ENCODE measurements at places on chromosomes 4 and X.

GRCh38 chrX:124421898-124422655, 75.7 kb downstream of the SH2D1A start:
- DNase-seq = no peak

GRCh38 chr4:139489638-139490037, 35.7 kb downstream of the RAB33B start:
- no peak for DNase-seq

GRCh38 chr4:151799417-151800012, 38.7 kb upstream of the GATB start:
- DNase-seq = no peak

DNA sequence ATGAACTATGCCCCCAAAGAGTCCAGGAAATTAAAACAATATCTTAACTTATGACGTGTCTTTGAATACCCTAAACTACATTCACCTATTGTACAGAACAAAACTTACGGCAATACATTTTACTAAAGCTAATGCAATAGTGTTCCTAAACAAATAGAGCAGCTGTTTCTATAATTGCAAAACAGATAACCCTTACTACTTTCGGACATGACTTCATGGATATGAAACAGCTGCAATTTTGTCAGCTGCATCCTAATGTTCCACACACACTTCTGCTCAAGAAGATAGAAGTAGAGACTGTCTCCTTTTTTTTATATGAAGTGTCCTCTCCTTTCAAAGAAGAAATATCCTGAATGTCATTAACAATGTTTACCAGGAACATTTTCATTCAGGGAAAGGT, 174.9 kb downstream of the ACTRT1 start:
- DNase-seq = no peak

DNA sequence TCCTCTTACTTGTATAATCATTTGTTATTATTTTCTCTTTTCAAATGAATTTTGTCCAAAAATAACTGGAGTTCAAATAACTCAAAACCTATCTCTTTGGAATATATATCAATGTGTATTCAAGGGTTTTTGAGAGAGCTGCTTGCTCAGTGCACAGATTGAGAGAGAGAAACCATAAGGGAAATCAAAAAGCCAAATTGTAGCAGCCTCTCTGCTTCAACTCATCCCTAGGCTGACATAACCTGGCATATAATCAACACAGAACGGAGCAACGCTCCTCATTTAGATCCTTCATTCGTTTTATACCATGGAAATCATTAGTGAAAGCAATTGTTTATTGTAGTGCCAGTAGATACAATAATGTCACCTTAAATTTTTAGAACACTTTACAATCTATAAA, 1.8 kb upstream of the GPM6A start:
- DNase-seq = no peak

- no peak for DNase-seq
Observed at GRCh38 chrX:120824021-120824420, 51.6 kb downstream of the CT47B1 start.

- DNase-seq = no peak
Observed at GRCh38 chrX:6813836-6814370, 279.0 kb upstream of the VCX3A start.

GRCh38 chrX:7111518-7111917, 36.0 kb upstream of the STS start:
- DNase-seq = no peak

- no peak for DNase-seq
Observed at GRCh38 chrX:48972220-48973164, 848 bp upstream of the KCND1 start.

- DNase-seq = peak; percentile 77
Observed at GRCh38 chr4:74444891-74445642, at the start of gene AREG. AREG (plus strand) TSS chr4:74445136; CDS start chr4:74445346, 210 bp downstream.

DNA sequence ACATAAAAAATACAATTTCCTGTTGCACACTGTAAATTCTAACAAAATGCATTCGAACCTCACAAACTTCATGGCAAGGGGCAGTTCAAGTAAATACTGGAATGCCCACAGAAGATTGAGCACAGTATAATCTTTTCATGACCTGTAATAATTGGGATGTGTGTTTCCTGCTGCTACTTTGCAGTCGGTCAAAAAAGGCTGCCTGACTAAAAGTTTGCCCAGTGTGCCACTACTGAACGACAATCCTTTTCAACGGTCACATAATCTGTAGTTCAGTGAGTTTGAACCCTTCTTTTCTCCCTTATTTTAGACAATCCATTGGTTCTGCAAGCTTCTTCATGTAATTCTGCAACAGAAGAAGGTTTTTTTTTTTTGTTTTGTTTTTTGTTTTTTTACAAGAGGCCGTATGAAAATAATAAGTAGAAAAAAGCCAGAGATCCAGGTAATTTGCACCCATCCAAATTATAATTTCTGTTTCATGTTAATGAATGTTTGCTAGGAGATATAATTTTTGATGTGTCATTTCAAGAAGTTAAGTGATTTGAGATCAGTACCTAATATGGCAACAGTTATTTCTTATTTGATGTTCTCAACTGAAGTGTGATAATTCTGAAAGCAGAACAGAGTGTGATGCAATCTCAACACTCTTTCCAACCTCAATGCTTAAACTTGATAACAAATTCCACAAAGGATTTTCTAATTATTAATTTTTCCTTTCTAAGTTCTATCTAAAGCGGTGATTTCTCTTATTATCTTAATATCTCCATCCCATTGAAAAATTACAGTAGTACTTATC, 237.6 kb downstream of the FSTL5 start:
- no peak for DNase-seq

- DNase-seq = no peak
Observed at GRCh38 chr4:24472161-24472510, 112.2 kb downstream of the DHX15 start.

DNA sequence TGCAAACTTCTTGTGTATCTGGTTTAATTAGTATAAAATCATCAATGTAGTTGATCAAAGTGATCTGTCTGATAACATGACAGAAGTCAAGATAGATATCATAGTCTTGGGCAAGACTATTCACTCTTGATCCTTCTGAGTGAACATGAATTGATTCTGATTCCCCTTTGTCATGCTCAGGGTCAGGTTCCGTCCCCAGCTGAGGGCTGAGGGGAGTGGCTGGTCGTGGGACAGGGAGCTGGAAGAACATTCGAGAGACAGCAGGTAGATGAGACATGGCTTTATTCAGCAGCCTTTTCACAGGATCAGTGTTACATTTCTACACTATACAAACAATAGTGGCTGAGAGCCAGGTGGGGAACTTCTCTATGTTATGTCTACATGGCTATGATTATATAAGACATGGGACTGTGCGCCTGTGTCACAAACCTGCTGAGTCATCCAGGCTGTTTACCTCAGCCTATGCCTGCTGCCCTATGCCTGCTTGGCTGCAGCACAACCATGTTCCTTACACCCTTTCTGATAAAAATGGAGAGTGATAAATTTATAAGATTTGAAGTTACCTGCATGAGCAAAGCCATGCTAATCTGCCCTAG, 586.9 kb upstream of the NR3C2 start:
- no peak for DNase-seq

GRCh38 chr4:88610771-88611170, 18.5 kb downstream of the HERC3 start:
- no peak for DNase-seq

DNA sequence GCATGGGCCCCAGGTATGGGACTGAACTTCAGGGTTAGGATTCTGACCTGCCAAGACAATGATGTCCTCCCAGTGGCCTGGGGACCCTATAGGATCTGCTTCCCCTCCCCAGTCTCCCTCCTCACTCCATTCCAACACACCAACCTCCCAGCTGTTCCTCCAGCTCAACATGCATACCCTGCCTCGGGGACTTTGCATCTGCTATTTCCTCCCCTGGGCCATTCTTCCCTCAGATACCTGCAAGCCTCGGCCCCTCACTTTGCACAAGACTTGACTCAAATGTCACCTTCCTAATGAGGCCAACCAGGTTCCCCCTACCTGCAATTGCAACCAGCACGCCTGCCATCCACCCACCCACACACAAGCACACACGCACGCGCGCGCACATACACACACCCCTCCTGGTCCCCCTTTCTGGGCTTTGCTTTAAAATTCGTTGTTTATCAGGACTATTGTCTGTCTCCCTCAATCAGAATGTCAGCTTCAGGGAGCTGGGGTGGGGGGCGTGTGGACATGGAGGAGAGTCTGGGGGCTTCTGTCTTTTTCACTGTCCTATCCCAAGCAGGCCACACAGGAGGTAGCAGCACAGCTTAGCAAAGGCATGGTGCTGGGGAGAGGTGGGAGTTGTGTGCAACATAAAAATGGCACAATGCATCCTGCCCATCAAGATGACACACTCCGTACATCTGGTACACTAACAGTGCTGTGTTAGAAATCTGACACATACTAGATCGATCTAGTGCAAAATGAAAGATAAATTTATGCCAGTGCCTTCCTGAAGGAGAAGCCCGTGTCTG, 20.6 kb upstream of the PPP2R2C start:
- no peak for DNase-seq

GRCh38 chrX:10447564-10448214, 172.7 kb downstream of the MID1 start:
- no peak for DNase-seq

DNA sequence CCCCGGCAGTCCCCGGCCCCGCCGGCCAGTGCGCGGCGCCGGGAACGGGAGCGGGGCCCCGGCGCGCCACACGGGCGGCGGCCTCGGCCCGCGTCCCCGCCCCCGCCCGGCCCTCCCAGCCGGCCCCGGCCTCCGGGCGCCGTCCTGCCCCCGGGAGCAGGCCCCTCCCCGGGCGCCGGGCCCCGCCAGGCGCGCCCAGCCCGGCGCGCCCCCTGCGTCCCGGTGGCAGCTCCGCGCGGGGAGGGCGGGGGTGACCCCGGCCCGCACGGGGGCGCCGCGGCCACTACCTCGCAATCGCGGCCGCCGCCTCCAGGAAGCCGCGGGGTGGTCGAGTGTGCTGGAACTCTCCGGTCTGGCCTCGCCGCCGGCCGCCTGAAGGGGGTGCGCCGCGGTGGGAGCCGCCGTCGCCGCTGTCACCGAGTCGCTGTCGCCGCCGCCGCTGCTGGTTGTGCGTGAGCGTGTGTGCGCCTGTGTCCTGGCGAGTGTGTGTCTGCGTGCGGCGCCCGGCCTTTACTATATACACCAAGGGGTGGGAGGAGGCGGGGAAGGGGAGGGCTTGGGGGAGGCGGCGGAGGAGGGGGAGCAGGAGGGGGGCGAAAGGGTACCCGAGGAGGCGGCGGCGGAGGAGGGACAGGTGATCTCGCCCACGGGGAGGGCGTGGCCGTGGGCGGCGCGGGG, at the start of gene RAI2:
TSS of gene RAI2 (minus strand) at position 488 of the 678 bp plus-strand sequence. CDS start 59,288 bp downstream, outside the sequence.
- no peak for DNase-seq

DNA sequence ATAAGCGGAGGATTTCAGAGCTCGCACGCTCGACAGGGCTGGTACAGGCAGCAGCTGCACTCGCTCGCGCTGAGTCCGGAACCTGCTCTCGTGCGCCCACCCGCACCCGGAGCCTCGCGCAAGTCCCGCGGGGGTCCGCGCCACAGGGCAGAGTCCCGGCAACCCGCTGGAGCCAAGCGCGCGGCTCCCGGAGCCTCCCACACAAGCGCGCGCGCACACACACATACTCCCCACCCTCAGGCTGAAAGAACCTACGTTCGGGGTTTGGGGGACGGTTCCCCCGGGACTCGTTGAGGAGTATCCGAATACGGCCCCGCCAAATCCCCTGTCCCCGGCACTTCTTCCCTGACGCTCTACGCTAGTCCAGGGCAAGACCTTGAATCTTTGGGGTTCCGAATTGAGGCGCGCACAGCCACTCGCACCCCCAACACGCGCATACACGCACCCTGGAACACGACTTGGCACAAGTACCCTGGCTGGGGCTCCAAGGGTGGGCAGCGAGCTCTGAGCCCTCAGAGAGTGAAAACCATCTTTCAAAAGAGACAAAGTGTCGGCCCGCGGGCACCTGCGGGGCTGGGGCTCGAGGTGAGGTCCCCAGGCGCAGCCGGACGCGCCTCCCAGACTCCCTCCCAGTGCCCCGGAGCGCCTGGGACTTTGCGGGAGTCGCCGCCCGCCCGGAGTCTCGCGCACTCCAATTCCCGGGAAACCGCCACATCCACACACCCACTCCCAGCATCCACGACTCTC, 952 bp downstream of the ANOS1 start:
- no peak for DNase-seq

DNA sequence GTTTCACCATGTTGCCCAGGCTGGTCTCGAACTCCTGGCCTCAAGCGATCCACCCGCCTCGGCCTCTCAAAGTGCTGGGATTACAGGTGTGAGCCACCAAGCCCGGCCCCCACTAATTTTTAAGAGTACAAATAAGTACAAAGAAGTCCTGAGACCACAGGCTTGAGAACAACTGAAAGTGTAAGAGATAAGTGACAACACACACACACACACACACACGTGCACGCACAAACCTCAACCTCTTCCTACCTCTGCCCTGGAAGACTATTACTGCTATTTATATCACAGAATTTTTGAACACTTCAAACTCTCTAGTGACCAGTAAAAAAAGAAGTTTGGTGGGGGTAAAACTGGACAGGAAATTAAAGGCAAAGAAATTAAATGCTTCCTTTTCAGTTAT, 7.5 kb downstream of the KLHL15 start:
- DNase-seq = no peak

GRCh38 chr4:59535541-59535940, 1664.6 kb upstream of the ADGRL3 start:
- DNase-seq = no peak

DNA sequence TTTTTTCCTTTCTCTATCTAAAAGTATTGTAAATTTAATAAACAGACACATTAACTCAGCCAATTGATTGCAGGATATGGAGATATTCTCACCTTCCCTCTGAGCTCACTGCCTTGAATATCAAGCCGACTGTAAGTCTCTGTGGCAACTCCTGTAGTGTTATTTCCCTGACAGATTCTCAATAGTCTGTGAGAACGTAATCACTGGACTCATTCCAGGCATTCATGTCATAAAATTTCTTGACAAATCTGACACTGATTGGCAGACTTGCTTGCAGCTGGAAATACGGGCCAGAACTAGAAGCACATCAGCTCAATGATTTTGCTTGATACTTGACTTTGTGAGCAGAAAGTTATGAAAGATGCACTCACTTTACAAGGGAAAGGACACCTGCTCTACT, 29.6 kb downstream of the FAM47B start:
- no peak for DNase-seq

GRCh38 chr4:71206763-71207162, 132.1 kb upstream of the SLC4A4 start:
- DNase-seq = no peak

- no peak for DNase-seq
Observed at GRCh38 chrX:3678328-3678727, 35.1 kb downstream of the PRKX start.

GRCh38 chr4:103002551-103002950, 17.0 kb downstream of the SLC9B1 start:
- no peak for DNase-seq

- DNase-seq = no peak
Observed at GRCh38 chr4:176270669-176271068, 1.6 kb upstream of the ASB5 start.

DNA sequence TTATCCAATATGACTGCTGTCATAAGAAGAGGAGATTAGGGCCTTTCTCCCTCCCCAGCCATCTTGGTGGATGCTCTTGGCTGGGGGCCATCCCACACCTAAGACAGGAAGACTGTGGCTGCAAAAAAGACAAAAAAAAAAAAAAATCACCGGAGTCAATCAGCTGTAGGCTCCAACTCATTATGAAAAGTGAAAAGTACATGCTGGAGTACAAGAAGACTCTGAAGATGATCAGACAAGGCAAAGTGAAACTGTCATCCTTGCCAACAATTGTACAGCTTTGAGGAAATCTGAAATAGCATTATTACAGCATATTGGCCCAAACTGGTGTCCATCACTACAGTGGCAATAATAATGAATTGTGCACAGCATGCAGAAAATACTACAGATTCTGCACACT, 5.2 kb downstream of the EGFL6 start:
- no peak for DNase-seq

Data from activated T-helper 1 cell treated with Interleukin-2 at 50 U/mL for 16 hours (primary cell).